ENCODE measurements at places on chromosomes 7 and 10.

- DNase-seq: peak; percentile 23
Measured at GRCh38 chr10:74047871-74048270, 50.0 kb downstream of the VCL start.

GRCh38 chr10:97765201-97765600, 6.6 kb downstream of the SFRP5 start:
- DNase-seq: no peak

DNA sequence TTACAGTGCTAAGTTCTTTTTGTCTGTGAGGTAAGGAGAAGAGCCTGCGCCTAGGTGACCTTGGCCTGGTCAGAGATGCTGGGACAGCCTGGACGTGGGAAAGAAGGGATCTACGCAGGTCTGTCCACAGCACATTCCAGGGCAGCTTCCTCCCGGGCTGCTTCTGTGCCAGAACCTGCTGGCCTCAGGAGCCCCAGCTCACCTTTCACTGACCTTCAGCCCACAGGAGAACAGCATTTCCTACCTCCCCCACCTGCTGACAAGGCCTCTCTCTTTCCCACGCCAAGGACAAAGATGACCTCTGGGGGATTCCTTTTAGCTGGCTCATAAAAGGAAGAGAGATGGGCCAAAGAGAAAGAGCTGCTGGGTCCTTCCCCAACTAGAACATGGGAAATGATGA, 260.6 kb downstream of the KCNMA1 start:
- DNase-seq: no peak

GRCh38 chr10:416091-416515, 273.4 kb downstream of the DIP2C start:
- DNase-seq: peak; percentile 48

GRCh38 chr10:10792681-10793080, 225.0 kb upstream of the CELF2 start:
- DNase-seq: no peak

GRCh38 chr10:109889867-109890266, 33.4 kb downstream of the XPNPEP1 start:
- no peak for DNase-seq

GRCh38 chr7:149501651-149502050, 4.0 kb upstream of the ZNF746 start:
- DNase-seq: no peak

DNA sequence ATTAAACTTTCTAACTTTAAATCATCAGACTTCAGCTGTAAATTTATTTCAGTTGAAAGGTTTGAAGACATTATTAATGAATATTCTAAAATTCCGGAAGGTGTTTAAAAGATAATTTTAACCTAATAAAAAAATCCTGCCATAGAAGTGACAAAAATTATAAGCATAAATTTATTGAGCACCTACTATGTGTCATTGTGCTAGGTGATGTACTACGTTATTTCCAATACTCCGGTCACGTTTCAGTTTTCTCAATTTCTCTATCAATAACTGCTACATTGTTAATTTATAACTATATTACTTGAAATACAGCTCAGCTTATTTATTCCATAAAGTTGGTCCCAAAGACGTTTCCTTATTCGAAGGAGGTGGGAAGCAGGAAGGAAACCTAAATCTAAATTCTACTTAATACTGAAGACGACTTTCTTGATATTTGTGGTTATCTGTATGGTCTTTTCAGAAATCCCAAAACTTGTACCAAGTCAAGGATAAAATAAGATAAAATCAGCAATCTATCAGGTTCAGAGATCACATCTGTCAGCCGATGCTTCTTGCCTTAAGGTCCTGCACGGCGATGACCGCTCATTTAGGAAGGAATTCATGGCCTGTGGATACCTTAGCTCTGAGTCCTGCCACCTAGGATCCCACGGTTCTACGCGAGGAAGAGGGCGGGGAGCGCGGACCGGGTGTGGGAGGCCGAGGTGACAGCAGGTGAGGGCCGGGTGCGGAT, 1.2 kb upstream of the ZEB1 start:
- no peak for DNase-seq
